ENCODE measurements at places on chromosomes 5 and 9.

DNA sequence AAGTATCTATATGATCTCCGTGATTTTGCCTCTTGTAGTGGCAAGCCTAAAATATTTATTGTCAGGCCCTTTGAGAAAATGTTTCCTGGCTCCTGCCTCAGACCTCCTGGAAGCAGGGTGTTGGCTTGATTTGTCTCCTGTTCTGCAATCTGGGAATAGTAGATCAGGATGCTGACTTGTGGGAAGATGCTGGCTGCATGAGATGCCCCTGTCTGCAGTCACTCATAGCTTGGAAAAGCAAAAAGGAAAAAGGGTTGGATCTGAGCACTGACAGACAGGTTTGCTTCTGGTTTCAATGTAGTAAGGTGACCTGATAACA lies 16.7 kb downstream of the TJP2 start:
- DNase-seq = no peak

DNA sequence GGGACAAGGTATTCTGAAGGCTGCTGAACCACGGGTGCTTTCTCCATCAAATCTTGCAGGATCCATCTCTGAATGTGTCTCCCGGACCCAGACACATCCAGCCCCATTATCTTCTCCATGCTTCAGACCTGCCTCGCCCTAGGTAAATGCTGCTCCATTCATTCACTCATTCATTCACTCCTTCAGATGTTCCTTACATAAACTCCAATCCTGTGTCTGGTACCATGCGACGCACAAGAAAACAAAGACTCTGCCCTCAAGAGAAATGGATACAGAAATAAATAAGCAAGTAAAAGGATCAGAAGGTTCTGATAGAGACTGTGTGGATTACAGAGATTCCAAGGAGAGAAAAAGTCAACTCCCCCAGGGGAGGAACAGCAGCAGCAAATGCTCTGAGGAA lies 7.9 kb upstream of the PSMB7 start:
- DNase-seq = no peak

- no peak for DNase-seq
These were observed 66.0 kb downstream of the GNAQ start for GRCh38 chr9:77965445-77966123.

- DNase-seq = no peak
These were observed 15.3 kb upstream of the PRUNE2 start for GRCh38 chr9:76921165-76921564.

DNA sequence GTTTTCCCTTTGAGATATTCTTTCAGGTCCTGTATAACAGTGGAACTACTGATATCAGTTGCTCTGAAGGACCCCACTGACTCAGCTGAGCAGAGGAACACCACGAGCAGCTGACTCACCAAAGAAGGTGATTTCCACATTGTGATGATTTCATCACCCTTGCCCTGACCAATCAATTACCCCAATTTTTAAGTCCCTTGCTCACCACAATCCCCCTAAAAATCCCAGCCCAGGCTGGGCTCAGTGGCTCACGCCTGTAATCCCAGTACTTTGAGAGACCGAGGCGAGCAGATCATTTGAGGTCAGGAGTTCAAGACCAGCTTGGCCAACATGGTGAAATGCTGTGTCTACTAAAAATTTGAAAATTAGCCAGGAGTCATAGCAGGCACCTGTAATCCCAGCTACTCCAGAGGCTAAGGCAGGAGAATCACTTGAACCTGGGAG lies 125.3 kb upstream of the ABCA1 start:
- DNase-seq = no peak

- no peak for DNase-seq
These were observed 12.9 kb upstream of the MEF2C start for GRCh38 chr5:88895681-88896501.

DNA sequence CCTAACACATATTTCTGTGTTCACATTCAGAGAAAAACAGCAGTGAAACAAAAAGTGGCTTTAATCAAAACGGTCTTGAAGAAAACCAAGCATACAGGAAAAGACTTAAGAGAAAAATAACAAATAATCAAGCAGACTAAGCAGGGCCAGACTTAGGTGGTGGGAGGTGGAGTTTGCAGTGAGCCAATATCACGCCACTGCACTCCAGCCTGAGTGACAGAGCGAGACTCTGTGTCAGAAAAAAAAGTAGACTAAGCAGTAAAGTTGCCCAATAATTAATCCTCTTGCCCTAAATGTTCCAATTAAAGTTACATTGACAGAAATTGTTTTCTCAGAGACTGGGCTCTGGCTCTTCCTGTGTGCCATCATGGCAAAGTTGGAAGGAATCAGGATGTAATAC lies 26.6 kb upstream of the GLDC start:
- DNase-seq = no peak

- no peak for DNase-seq
These were observed 13.2 kb upstream of the PPP1R2B start for GRCh38 chr5:156836846-156837245.

GRCh38 chr5:154465169-154465568 lies 12.9 kb downstream of the HAND1 start:
- no peak for DNase-seq

DNA sequence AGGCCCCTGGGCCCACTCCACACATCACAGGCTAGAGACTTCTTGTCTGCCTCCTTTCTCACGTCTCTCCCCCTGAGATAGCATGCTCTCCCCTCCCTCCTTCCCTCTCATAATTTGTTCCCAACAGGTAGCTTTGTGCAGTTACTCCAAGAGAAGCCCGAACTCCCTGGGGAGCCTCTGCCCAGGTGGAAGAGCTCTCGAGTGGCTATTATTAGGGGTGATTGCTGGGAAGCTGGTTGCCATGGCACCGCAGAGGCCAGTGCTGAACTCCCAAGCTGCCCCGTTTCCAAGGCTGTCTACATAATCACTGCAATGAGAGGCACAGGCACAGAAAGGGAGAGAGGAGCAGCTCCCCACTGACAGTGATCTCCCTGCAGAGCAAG lies 104.7 kb upstream of the GPR151 start:
- no peak for DNase-seq

DNA sequence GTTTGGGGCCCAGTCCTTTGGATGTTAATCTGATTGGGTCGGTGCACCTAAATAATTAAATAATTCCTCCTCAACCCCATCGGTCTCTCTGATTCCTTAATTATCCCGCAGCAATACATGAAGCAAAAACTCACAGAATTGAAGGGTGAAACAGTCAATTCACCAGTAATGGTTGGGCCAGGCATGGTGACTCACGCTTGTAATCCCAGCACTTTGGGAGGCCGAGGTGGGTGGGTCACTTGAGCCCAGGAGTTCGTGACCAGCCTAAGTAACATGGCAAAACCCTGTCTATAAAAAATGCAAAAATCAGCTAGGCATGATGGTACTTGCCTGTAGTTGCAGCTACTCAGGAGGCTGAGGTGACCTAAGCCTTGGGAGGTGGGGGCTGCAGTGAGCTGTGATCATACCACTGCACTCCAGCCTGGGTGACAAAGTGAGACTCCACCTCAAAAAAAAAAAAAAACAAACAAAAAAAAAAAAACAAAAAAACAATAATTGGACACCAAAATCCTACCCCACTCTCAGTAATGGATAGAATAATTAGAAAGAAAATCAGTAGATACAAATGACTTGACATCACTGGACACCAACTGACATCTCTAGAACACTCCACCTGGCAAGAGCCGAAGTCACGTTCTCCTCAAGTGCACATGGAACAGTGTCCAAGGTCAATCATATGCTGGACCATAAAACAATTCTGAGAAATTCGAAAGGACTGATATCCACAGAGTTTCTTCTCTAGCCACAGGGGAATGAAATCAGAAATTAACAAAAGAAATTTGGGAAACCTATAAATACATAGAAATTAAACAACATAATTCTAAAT lies 5.3 kb downstream of the ABO start:
- no peak for DNase-seq

DNA sequence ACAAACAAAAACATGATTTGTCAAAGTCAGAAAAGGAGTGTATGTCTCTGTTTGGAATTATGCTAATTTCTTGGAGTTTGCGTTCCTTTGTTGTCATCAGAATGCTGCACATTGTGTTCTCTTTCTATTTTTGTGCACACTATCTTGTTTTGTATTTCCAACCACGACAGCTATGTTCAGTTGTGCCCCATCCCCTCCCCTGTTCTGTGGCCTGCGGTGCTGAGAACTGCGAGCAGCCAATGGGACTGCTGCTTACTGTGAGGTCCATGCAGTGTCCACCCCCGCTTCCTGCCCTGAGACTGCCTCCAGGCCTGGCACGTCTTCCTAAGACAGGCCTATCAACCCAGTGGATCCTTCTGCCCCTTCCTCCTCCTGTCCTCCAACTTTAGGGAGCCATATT lies 76.8 kb downstream of the PALM2AKAP2 start:
- peak; percentile 13 for DNase-seq

- peak; percentile 42 for DNase-seq
These were observed 122.4 kb upstream of the GAS1 start for GRCh38 chr9:87069690-87070089.
